ENCODE measurements at places on chromosomes 4 and X.

DNA sequence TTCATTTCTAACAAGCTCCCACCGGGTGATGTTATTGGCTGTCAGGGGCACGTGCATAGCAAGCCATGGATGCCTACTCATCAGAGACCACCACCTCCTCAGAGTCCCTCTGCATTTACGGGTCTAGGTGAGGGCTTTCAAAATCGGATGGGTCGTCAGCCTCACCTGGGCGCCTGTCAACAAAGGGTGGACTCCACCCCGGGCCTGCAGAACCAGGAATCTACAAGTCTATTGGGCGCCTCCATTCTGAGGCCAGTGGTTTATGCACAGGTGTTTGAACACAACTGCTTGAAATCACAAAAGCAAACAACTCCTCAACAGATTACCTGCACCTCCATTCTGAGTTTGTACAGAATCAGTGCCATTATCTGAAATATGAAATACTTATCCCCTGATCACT lies 318.9 kb downstream of the PTTG2 start:
- no peak for DNase-seq

DNA sequence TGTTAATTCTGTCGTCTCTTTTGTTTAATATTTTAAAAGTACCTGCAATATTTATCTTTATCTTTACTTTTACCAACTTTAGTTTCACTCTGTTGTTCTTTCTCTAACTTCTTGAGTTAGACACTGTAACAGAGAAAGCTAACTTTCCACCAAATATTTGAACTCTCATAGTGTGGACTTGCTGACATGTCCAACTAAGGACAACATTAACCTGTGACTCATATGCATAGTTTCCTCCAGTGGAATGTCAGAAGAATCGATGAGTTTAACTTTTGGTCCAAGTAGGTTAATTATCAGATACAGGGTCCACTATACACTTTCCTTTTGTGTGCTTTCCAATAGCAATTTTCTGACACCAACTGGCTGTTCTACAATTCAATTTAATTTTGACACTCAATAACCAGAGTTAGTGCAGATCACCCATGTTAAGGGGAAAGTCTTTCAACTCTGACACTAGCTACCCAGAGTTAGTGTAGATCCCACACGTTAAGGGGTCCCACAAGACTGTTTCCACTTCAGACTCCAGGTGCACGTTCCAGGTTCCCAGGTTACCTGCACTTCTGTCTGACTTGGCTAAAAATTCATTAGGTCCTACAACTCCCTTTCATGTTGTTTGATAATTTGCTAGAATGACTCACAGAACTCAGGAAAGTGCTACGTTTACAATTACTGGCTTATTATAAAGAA lies 559.0 kb upstream of the AMOT start:
- DNase-seq = no peak

GRCh38 chr4:189420572-189420971 lies 520.1 kb upstream of the FRG1 start:
- no peak for DNase-seq

GRCh38 chrX:72117636-72118210 lies 14.0 kb downstream of the RTL5 start:
- DNase-seq = no peak

- DNase-seq = no peak
Observed at GRCh38 chrX:16213961-16214360, 46.7 kb downstream of the MAGEB17 start.

DNA sequence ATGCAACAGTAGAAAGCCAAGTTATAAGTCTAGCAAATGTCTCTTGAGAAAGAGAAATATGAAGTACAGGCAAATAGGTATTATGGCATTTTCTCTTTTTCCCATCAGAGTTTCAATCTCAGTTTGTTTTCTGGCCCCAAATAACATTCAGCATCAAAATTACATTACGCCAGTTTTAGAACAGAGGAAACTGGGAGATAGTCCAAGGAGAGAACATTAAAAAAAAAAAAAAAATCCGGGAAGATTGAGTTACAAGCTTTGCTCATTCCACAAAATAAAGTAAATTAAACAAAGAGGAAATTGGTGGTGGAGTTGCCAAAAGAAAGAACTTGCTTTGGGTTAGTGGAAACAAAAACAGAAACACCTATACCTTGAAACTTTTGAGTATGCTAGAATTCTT lies 50.4 kb upstream of the IL13RA2 start:
- no peak for DNase-seq

DNA sequence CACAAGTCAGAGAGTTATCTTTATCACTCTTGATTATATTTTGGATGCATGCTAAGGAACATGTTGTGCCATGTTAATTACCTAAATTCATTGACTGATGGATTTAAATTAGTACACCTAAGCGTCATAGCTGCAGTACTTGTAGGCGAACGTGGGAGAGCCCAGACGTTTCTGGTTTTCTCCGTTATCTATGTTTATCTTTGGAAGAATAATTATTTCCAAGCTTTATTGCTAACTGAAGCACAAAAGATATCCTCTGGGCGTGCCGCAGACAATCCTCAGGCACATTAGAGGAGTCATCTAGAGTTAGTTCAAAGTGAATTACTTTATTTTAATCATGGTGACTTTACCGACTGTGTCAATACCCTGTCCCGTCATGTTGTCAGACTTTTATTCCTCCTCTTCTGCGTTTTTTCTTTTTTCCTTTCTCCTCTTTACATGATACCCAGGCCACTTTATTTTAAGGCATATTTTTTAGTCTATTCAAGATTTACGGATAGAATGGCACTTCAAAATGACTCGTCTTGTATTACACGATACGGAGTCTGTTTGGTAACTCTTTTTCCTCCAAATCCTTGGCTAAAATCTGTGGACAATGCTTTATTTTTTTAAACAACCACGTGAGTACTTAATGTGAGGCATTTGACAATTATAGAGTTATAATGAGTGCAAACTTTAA lies 632.0 kb upstream of the TENM3 start:
- no peak for DNase-seq

GRCh38 chr4:105797225-105797624 lies 88.6 kb downstream of the GSTCD start:
- no peak for DNase-seq

GRCh38 chr4:25531272-25531671 lies 124.4 kb upstream of the SLC34A2 start:
- DNase-seq = no peak

GRCh38 chr4:130154901-130155300 lies 1058.9 kb downstream of the C4orf33 start:
- no peak for DNase-seq

DNA sequence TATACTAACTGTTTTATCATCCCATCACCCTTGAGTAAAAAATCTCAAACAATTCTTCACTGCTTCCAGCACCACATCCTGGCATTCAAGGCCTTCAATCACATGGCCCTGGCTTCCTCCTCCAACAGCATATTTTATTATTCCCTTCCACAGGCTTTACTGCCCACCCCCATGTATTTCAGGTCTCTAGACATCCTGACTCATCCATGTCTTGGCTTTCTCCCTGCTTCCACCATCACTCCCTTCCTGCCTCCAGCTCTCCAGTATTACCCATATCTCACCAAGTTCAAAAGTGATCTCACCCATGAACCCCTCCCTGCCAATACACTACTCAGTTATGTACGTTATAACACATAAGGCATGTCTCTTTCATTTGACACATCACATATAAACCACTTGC lies 34.7 kb upstream of the PLAC1 start:
- no peak for DNase-seq

DNA sequence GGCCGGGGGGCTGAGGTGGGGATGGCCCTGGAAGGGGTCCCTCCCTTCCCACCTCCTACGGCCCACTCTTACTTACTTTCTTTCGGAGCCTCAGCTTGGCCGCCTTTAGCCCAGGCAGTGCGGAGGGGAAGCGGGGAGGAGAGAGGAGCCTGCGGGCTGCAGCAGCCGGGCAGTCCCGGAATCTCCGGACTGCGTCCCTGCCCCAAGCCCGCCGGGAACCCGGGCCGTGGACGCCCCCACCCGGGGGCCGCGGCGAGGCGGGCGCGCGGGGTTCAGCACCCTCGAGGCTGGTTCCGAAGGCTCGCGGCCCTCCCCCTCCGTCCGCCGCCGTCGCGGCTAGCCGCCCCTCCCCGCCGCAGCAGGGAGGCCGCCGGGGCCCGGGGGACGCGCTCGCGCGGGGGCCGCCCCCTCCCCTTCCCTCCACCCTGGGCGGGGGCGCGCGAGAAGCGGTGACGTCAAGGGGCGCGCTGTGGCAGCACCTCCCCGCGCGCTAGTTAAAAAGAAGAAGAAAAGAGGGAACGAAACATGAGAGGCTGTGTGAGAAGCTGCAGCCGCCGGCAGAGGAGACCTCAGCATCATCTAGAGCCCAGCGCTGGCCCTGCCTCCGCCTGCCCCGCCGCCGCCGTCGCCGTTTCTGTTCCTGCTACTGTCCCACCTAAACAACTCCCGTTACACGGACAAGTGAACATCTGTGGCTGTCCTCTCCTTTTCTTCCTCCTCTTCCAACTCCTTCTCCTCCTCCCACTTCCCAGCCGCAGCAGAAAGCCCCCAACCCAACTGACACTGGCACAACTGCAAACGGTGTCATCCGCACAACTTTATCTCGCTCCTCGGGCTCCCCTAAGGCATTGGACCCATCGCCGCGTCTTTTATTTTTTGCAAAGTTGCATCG lies at the start of gene HHIP:
TSS of gene HHIP (plus strand) at position 526 of the 892 bp plus-strand sequence. CDS start 520 bp downstream, outside the sequence.
- DNase-seq = no peak

DNA sequence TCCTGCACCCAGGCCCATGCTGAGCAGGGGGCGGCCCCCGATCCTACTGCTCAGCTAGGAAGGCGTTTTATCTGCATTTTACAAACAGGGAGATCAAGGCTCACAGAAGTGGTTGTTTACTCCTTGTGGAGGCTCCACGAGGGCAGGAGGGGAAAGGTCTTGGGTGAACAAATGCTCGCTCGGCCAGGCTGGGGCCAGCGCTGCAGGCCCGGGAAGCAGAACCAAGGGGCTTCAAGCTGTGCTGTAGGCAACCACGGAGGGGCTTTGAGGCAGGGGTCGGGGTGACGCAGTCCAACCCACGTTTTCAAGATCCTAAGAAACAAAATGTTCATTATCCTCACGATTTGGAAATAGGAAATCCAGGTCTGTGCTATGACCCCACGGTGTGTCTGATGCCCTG lies 125.8 kb downstream of the HMX1 start:
- DNase-seq = no peak

DNA sequence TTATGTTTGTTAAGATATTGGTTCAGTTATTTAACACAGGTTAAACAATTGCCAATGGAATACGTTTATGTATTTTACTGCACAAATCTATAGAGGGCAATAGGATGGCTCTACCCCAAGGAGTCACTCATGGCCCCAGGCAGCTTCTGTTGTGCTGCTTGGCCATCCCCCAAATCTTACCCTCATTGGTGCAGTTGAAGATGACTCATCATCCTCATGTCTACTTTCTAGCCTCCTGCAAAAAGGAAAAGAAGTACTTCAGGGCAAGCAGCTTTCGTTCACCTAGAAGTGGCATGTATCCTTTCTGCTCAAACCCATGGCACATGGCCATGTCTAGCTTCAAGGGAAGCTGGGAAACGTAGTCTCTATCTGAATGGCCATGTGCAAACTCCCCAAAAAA lies 14.2 kb downstream of the PHOX2B start:
- no peak for DNase-seq

DNA sequence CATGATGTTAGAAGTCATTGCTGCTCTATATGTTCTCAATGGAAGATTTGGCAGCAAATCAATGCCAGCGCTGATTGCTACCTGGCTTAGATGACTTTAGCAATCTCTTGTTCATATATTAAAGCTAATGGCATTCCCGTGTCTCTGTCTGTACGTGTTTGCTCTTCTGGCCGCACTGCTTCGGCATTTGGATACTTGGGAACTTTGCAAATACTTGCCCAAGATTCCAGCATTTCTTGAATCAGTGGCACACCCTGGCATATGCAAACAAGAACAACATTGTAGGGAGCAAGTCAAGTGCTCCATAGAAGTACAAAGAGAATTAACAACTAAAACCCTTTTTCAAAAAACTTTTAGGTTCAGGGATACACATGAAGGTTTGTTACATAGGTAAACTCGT lies 128.9 kb upstream of the TMEM164 start:
- no peak for DNase-seq

DNA sequence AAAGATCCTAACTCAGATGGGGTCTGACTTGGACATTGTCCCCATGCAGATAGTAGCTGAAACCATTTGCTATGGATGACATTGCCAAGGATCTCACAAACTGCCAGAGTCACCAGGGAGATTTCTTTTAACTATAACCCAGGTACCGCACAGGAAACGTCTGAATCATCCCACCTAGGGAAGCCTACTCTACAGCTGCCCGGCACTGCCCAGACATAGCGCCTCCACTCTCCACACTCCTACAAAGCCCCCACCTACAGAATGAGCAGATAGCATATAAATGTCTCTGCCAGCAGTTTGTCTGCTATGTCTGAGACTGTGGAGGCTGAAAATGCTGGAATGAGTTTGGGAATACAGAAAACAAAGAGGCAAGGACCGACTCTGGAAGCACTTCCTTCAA lies 32.3 kb downstream of the TRIM61 start:
- no peak for DNase-seq

DNA sequence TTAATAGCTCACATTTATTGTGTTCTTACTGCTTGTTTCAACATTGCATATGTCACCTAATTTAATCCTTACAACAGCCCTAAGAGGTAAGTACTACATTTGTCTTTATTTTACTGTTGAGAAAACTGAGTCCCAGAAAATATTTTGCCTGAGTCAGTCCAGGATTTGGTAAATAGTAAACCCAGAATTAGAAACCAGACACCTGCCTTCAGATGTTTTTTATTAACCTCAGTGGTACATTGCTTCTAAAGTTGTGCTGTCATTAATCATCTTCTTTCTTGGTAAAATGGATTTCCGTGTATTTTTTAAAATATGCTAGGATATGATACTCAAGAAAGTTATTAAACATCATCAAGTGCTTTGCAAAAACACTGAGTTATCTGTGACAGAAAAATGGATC lies 31.4 kb downstream of the USP53 start:
- DNase-seq = no peak

- no peak for DNase-seq
Observed at GRCh38 chr4:165738571-165738970, 134.5 kb upstream of the TLL1 start.

DNA sequence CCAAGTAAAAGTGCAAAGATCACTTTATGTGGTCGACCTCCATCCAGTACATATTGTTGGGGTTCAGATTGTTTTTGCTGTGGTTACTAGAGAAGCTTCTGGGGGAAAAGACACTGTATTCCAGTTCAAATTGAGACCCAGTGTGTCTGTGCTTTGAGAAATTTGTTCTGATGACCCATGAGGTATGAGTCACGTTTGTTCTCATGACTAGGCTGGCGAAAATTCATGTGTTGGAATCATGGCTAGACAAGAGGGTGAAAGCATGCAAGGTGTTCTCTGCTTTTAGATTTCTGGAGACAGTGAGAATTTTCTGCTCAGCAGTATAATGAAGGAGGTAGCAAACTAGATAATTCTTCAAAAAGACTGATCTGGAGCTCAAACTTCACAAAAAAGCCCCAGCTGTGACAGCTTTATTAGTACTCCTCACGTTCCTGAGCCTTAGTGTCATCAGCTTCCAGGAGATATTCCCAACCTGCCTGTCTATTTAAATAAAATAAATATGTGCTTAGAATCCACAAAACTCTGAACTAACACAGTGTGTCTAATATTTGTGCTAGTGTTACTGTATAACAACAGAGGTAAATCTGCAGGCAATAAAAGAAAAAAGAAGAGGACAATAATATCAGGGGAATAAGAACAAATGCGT lies 24.4 kb upstream of the FAM47B start:
- DNase-seq = no peak

Measured in activated T-helper 1 cell treated with anti-CD3 and anti-CD28 coated beads, Interleukin-2, amount 50 U/mL, for 16 hours (primary cell).